Progenitor cell of endocrine pancreas (in vitro differentiated cells): ENCODE measurements at places on chromosomes 1 and 21. TPM values are rescaled to one million over a fixed set of nuclear protein-coding genes. Genes with fewer than 3 reads are reported as not detected.
A peak's percentile ranks its signal among the peaks of the same experiment; 100 is the strongest.

The CDCP2 gene
- total RNA-seq: not detected in 2 replicates

The CFAP107 gene
- 1.2 and 2.8 TPM in 2 replicates for total RNA-seq

The VANGL2 gene
- 75.6 and 80.4 TPM in 2 replicates for total RNA-seq

The GBP4 gene
- total RNA-seq: 0.14 TPM in 1 of 2 replicates, not detected in the other

The SLC22A15 gene
- 4.6 and 5.3 TPM in 2 replicates for total RNA-seq

The S100A7A gene
- total RNA-seq: not detected in 2 replicates

The KLHDC7A gene
- total RNA-seq: 0.96 and 1.6 TPM in 2 replicates

The SLAMF9 gene
- total RNA-seq: not detected in 2 replicates

The SLC30A10 gene
- total RNA-seq: 1.1 and 1.2 TPM in 2 replicates

GRCh38 chr1:71521655-71522264 lies 440.9 kb upstream of the ZRANB2 start:
- H3K36me3 ChIP-seq: no peaks in the 10 kb centered on the region
- DNase-seq: no peak
- no peaks in the 10 kb centered on the region for H3K4me1 ChIP-seq
- H3K27ac ChIP-seq: no peak overlapping the region
- no peak overlapping the region for H3K4me3 ChIP-seq
- peaks cover 6% of the 10 kb centered on the region for H3K27me3 ChIP-seq

GRCh38 chr1:7580923-7581753 lies 190.0 kb upstream of the VAMP3 start:
- no peak overlapping the region for H3K27ac ChIP-seq
- H3K4me1 ChIP-seq: no peaks in the 10 kb centered on the region
- DNase-seq: no peak
- H3K36me3 ChIP-seq: no peaks in the 10 kb centered on the region
- no peak overlapping the region for H3K4me3 ChIP-seq
- H3K27me3 ChIP-seq: peaks cover 13% of the 10 kb centered on the region

- H3K4me3 ChIP-seq: no peak overlapping the region
- H3K27me3 ChIP-seq: peaks cover 98% of the 10 kb centered on the region
- no peak overlapping the region for H3K27ac ChIP-seq
- no peak for DNase-seq
- H3K36me3 ChIP-seq: no peaks in the 10 kb centered on the region
- H3K4me1 ChIP-seq: peaks cover 16% of the 10 kb centered on the region
Observed at GRCh38 chr1:197911857-197912696, 5.1 kb upstream of the LHX9 start.

DNA sequence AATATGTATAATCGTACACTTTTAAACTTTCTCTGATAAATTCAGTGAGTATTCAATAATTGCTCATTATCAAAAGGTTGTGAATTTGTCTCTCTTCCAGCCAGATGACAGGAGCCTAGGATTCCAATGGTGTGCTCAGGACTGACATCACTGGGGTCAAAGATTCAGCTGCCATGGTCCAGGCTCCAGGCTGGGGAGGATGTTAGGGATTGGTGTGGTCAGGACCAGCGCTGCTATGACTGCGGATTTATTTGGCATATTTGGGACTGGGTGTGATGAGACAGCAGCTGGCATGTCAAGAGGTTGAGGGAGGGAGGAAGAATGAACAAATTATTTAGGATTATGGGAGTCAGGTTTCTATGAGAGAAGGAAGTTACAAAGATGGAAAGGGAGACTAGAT lies 48.2 kb upstream of the ABCA4 start:
- DNase-seq: no peak
- H3K4me3 ChIP-seq: no peak overlapping the region
- H3K4me1 ChIP-seq: no peaks in the 10 kb centered on the region
- H3K27me3 ChIP-seq: no peaks in the 10 kb centered on the region
- H3K36me3 ChIP-seq: peaks cover 5% of the 10 kb centered on the region

DNA sequence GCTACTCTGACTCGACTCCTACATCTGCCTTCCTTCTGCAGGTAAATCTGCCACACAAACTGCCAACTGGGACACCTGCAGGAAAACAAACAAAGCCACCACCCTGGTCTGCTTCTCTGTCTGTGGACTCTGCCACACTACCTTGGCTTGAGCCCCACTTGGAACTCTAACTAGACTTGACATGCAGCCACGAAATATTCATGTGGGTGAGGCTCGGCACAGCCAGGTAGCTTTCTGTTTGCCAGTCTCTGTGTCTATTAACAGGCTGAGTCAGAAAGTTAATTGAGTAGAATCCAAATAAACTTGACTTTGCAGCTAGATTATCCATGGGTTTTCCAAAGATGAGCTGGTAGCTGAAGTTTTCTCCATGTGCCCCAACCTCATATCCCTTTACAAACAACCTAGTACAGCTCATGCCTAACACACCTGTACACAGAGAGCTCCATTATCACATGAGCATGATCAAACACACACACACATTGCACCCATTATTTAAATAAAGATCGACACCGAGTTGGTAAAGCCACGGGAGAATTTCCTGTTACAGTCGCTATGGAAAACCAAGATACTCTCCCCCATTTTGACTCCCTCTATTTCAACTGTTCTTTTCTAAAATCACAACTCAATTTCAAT lies 808 bp downstream of the C1orf116 start:
- H3K27me3 ChIP-seq: no peaks in the 10 kb centered on the region
- H3K4me3 ChIP-seq: peak overlapping the region; percentile 90
- peaks cover 6% of the 10 kb centered on the region for H3K36me3 ChIP-seq
- no peak for DNase-seq
- H3K4me1 ChIP-seq: peaks cover 63% of the 10 kb centered on the region
- H3K27ac ChIP-seq: peak overlapping the region; percentile 94

DNA sequence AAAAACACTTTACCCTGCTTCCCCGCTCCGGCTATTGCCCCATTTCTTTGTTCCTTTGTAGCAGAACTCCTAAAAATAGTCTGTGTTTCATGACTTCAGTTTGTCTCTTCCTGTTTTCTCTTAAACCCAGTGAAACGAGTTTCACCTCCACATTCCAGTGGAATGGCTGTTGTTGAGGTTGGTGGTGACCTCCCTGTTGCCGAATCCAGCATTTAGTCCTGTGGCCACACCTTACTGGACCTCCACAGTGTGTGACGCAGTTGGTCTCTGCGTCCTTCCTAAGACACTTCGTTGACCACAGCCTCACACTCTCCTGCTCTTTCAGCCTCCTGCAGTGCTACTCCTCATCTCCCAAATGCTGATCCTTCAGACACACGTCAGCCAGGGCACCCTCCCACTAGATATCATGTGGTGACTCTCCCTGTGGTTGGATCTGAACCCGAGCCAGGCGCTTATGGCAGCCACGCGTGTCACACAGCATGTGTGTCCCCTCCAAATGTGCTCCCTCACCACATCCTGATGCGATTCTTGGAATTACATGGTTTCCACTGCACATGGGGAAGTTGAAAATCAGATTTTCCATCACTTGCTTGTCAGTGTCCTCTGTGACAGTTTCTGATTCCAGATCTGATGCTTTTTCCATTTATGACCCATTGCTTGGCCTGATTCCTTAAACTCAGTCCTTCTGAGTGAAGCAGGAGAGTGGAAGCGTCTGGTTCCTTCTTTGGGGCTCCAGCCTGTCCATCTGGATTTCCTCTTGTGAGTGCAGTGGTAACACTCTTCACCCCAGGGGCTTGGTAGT lies 99.1 kb upstream of the ARTN start:
- no peak for DNase-seq
- H3K36me3 ChIP-seq: no peaks in the 10 kb centered on the region
- H3K27ac ChIP-seq: no peak overlapping the region
- no peak overlapping the region for H3K4me3 ChIP-seq

GRCh38 chr1:12098786-12099185 lies 35.7 kb downstream of the TNFRSF8 start:
- no peak overlapping the region for H3K4me3 ChIP-seq
- DNase-seq: no peak
- H3K27me3 ChIP-seq: no peaks in the 10 kb centered on the region
- H3K27ac ChIP-seq: no peak overlapping the region
- no peaks in the 10 kb centered on the region for H3K4me1 ChIP-seq
- H3K36me3 ChIP-seq: no peaks in the 10 kb centered on the region

GRCh38 chr1:169129109-169129784 lies 22.8 kb downstream of the ATP1B1 start:
- no peaks in the 10 kb centered on the region for H3K27me3 ChIP-seq
- peaks cover 38% of the 10 kb centered on the region for H3K4me1 ChIP-seq
- no peak overlapping the region for H3K4me3 ChIP-seq
- H3K27ac ChIP-seq: no peak overlapping the region
- no peak for DNase-seq
- H3K36me3 ChIP-seq: peaks cover 55% of the 10 kb centered on the region

GRCh38 chr1:72521659-72522058 lies 239.3 kb upstream of the NEGR1 start:
- no peaks in the 10 kb centered on the region for H3K4me1 ChIP-seq
- DNase-seq: no peak
- H3K4me3 ChIP-seq: no peak overlapping the region
- H3K27ac ChIP-seq: no peak overlapping the region
- H3K27me3 ChIP-seq: no peaks in the 10 kb centered on the region
